Hematopoietic multipotent progenitor cell treated with erythropoietin and hydrocortisone succinate and interleukin-3 and kit ligand, for 8 days (in vitro differentiated cells): ENCODE measurements at places on chromosomes 7 and 10.

GRCh38 chr7:156192921-156193320 lies 380.7 kb upstream of the SHH start:
- no peak for DNase-seq

DNA sequence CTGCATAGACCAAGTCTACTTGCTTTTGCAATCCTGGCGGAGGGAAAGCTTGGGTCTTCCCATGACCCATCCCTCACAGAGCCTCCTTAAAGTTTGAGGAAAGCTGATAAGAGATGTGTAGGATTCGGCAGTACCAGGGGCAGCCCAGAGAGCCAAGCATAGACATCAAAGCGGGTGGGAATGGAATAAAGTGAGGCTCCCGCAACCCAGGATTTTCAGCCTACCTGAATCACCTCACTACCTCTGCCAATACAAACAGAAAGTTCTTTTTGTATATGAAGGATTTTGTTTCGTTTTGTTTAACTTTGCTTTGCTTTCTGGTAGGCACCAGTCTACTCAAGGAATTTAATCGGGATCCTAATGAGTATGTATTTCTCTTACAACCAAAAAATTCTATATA lies 451.7 kb downstream of the PLXNA4 start:
- no peak for DNase-seq

GRCh38 chr7:104530251-104530650 lies 201.8 kb downstream of the LHFPL3 start:
- no peak for DNase-seq

DNA sequence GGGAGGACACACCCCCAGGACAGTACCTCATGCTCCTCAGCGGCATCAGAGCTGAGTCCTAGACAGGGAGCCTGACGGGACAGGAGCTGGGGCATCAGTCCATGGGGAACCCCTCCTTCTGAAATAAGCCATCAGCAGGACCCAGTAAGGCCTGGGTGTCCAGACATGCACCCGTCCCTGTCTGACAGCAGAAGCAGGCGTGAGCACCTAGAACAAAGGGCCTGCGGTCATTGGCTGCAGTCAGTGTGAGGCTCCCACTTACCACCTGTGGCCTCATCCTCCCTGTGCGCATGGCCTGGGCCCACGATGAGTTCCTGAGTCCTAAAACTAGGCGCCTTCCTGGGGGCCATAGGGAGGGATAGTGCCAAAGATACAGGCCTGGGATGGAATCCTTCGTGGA lies 484.7 kb downstream of the PTPRN2 start:
- no peak for DNase-seq

- DNase-seq: no peak
Measured at GRCh38 chr10:93777092-93777491, 19.4 kb downstream of the LGI1 start.

DNA sequence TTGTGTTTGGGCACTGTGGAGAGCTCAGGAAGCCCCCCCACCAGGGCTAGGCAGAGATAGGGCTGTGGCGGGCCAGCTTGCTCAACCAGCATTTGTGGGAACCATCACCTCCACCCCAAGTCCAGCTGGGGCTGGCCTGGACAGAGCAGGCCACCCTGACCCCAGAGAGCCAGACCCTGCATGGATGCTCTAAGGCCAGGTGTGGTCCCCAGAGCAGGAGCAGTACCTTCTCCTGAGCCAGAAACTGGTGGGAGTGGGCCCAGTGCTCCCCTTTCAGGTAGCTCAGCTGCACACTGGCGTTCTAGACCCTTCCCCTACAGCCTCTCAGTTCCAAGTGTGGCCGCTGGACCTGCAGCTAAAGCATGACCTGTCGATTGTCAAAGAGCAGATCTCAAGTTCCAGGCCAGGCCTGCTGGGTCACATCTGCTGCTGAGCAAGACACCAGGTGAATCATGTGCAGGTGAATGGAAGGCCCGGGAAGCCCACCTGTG lies 57.2 kb downstream of the RASGEF1A start:
- no peak for DNase-seq

GRCh38 chr7:93544691-93545090 lies 29.8 kb downstream of the CALCR start:
- no peak for DNase-seq

DNA sequence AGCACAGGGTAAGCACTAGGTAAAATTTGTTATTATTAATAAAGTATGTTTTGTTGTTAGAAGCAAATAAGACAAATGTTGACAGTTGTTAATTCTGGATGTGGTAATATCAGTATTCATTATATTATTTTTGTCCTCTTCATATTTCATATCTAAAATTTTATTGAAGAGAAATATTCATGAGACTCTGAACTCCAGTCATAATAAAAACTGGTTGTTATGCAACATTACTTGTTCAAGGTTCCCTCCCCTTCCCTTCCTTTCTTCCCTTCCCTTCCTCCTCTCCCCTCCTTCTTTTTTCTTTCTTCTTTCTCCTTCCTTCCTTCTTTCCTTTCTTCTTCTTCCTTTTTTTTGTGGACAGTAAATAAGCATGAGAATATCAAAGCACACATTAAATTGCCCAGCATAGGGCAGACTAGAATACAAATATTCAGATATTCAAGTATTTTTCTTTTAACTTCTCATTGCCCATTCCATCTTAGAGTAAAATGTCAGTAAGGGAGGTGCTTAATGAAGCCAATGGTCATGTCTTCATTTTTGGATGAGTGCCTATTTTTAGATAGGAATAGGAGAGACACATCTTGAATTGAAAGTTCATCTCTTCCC lies 245.0 kb downstream of the INHBA start:
- no peak for DNase-seq

- no peak for DNase-seq
Measured at GRCh38 chr7:151648429-151648828, 128.7 kb upstream of the RHEB start.

GRCh38 chr10:1074052-1074747 lies 18.0 kb downstream of the WDR37 start:
- DNase-seq: no peak

GRCh38 chr7:139232904-139233303 lies 1.9 kb downstream of the UBN2 start:
- DNase-seq: no peak

DNA sequence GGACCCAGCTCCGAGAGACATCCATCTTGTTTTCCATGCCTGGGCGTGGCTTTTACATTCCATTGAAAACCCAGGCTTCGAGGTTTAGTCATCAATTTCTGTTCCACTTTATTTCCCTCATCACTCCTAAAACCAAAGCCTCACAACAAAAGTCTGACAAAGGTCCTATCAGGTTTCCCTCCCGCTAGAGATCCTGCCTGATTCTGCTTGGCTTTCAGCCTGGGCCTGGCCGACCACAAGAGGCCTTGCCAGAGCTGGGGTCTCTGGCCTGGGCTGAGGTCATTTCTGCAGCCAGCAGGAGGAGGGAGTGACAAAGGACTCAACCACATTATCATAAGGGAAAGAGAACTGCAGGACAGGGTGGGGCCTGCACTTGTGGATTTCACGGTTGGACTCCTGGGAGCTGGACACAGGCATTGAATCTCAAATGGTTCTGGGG lies 167.0 kb downstream of the FANK1 start:
- DNase-seq: no peak

GRCh38 chr7:88775838-88776237 lies 16.3 kb downstream of the ZNF804B start:
- DNase-seq: no peak
